ENCODE measurements at places on chromosomes 3 and 15. TPM values are rescaled to one million over a fixed set of nuclear protein-coding genes. Genes with fewer than 3 reads are reported as not detected.
A peak's percentile ranks its signal among the peaks of the same experiment; 100 is the strongest.

Gene IGF1R
- total RNA-seq = 26.7 TPM

Gene STAB1
- not detected for total RNA-seq

Gene CRABP1
- total RNA-seq = not detected

Gene CAV3
- total RNA-seq = 0.36 TPM

Gene CSPG5
- total RNA-seq = under 0.01 TPM

DNA sequence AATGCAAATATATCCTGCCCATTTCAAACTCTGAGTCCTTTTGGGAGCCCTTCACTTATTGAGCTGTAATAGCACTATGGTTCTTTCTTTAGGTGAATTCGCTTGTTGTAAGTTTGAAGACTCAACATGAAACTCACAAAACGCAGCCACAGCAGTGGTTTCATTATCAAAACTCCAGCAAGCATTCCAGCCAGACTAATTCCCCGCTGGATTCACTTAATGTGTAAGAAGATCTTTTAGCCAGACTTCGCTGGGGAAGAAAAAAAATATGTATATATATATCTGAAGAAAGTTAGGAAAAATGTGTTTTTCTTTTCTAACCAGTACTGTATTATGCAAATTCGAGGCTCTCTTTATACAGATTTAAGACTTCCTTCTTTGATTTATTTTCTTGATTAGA lies 241.1 kb downstream of the WNT5A start:
- peak; percentile 38 for DNase-seq

DNA sequence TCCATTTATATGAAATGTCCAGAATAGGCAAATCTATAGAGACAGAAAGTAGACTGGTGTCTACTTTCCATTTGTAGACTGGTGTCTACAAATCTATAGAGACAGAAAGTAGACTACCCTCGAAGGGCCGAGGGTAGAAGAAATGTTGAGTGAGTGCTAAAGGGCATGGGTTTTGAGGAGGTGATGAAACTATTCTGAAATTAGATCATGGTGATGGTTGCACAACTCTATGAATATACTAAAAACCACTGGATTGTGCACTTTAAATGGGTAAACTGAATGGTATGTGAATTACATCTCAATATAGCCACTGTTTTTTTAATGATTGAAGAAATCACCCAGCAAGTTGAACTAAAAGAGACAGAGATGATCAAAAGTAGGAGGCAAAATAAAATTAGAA lies 27.9 kb downstream of the TP53BP1 start:
- peak; percentile 91 for DNase-seq

DNA sequence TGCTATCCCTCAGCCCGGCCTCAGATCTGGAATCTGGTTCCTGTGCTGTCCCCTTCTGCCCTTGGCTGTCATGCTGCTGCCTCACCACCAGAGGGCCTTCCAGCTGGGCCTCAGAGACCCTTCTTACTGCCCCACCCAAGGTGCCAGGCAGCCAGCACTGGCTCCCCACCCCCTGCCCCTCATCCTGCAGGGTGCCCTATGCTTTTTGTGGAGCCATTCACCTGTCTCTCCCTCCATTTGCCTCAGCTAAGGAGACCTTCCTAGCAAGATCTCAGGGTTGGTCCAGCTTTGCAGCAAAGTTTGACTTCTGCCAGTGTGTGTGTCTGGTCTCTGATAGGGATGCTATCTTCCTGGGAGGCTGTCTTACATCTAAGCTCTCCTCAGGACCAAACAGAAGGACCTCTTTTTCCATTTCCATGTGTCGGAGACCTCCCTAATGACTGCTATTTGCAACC lies 1.9 kb upstream of the VWA5B2 start:
- no peak for DNase-seq

DNA sequence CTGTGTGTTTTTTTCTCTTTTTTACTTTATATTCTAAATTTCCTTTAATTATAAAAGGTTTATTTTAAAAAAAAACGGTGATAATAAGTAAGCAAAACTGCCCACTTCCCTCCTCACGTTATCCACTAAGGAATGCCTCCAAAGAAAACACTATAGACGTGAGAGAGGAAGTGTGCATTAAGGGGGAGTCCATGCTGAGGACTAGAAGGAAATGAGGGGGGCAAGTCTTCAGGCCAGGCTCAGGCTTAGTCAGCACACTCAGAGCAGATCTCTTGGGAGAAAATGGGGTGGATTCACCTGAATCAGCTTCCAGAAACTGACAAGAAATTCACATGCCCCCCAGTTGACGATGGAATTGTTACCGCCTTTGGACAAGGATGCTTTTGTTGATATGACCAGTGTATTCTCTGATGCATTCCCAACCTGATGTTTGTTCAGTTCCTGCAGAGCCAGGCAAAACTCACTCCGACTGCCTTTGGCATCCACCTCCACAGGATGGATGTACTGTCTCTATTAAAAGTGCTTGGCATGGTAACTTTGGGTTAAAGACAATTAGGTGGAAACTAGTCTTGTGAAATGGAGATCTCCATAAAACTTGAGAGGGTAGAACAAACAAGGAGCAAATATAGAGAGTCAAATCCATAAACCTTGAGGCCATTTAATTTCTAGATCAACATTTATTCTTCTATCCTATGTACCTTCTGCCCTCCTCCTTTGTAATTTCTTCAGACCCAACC lies 167.8 kb downstream of the MYRIP start:
- DNase-seq = no peak

DNA sequence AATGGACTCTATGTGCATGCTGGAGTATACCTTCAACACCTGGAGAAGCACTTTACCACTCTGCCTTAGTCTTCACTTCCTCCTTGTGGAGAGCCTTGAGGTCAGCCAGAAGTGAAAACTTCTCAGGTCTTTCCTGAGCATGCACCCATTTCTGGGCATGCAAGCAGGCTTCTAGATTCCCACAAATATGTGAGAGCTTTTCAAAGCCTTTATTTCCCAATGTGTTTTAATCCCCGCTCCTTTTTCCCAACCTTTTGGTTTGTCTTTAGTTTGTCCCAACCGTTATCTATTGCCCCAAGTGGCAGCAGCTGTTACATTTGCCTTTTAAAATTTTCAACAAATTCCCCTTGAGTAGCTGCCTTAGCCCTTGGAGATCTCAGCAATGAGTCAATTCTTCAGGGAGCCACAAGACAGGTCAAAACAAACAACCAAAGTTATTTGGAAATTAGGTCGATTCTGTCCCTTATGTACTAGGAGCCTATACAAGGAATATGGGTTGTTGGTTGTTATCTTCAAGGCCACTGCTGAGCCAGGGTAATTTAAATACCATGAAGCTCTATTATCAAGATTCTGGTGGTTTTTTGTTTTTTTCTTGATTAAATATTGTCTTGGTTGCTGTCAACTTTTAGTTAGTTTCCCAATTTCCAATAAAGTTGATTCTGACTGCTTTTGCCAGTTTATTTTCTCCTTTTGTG lies 44.4 kb downstream of the LSM3 start:
- no peak for DNase-seq

DNA sequence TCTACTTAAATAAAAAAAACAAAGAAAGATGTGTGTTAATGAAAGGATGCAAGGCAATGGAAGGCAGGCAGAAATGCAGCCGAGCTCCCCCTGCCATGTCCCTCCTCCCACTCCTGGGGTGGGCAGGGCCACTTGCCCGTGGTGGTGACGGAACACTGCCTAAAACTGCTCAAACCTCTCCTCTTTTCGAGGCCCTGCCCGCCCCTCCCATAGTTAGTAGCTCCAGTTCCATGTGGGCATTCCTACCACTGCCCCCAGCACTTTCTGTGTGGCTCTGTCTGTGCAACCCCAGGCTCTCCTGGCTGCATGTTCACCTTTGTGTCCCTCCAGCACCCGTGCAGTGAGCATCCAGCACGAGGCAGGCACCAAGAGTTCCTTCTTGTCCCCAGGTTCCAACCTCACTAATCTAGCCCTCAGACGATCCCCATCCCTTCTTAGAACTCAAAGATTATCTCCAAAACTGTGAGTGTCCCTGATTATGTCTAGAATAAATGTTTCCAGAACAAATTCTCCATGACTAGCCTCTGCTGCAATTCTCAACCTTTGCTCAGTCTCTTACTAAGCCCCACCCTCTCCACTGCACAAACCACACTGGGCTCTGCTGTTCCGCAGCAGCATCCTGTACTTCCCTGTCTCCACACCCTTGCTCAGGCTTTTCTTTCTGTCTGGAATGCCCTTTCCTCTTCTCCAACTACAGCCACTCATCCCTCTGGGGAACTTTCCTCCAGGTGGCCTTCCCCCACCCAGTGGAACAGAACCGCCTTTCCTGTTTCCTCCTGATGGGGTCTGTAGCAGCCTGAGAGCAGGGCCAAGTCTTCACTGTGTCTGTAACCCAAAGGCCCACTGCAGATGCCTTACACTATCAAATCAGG lies 32.6 kb upstream of the SPTBN5 start:
- DNase-seq = no peak

DNA sequence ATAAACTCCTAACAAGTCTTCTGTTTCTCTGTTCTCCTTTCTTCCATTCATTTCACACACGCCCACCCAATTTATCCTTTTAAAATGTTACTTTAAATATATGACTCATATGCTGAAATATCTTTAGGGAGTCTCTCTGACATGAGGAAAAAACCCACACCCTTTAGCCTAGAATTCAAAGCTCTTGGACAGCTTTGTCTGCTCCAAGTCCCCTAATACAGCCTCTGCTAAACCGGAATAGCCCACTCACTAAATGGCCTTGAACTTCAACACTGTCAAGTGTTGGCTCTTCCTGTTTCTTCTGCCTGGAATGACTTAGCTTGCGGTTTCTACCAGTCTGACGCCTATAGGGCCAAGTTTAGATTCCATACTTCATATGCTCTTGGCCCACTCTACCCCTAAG lies 3.3 kb upstream of the CD96 start:
- DNase-seq = peak; percentile 72

DNA sequence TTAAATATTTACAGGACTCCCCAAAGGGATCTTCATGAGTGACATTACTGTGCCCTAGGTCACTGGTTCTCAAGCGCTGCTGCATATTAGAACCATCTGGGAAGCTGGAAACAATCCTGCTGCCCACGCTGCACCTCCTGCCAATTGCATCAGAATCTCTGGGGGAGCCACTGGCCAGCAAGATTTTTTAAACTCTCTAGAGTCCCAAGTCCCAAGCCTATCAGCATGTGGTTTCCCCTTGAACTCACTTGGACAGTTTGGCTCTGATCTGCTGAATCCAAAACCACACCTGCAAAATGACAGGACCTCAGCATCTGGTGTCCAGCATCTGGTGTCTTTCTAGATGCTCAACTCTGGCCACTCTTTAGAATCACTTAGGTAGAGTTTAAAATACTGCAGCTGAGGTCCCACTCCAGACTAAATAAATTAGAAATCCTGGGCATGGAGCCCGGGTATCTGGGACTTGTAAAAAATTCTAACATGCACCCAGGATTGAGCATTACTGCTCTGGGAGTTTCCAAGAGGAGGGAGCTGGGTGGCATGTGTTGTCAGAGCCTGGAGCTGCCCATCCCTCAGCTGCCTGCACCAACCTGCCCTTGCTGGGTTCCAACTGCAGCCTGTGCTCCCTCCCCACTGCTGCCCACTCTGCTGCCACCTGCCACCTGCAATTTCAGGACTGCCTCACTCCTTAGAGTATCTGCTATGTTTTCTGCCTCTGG lies 311.3 kb downstream of the SLC9A9 start:
- peak; percentile 32 for DNase-seq

DNA sequence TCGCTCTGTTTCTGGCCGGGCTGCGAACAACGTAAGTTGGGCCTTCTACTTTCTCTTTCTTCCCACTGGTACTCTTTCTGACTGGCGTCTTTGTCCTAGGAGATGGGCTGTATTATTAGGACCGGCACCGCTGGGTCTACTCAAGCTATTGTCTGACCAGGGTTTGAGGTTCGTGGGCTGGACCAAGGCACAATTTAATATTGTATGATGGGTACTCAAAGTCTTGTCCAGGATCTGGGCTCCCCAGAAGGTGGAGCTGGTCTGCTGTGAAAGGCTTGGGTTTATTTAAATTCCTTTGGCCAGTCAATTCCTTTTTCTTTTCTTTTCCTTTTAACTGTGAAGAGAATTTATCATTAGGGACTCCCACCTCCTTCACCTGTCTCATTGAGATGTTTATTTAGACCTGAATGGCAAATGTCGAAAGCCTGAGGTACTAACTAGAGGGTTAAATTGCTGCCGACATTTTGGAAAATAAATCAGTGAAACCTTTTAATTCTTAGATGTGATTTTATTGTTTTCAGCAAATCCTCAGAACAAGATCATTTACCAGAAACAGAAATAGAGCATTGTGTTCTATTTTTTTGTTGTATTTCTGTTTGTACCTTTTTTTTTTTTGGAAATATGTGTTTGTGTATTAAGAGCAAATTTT lies 410 bp downstream of the LRRC49 start:
- DNase-seq = peak; percentile 79

DNA sequence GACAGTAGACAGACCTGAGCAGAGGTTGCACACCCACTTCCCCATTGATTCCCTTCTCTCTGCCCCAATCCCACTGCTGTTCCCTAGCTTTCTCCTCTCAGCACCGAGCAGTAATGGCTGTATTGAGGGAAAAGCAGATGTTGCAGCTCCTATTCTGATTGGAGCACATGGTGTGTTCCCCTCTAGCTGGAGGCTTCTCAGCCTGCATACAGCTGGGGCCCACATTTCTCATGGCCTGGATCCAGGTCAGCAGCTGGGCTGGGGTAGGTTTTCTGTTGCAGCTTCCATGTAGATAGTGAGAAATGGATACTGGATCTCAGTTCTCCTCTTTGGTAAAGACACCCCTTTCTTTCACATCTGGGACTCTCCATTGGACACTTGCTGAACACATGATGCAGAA lies 50.1 kb downstream of the RYR3 start:
- no peak for DNase-seq

- DNase-seq = no peak
Measured at GRCh38 chr3:66671291-66671690, 170.5 kb upstream of the LRIG1 start.

GRCh38 chr3:60954048-60954447 lies 297.2 kb downstream of the FHIT start:
- DNase-seq = no peak

DNA sequence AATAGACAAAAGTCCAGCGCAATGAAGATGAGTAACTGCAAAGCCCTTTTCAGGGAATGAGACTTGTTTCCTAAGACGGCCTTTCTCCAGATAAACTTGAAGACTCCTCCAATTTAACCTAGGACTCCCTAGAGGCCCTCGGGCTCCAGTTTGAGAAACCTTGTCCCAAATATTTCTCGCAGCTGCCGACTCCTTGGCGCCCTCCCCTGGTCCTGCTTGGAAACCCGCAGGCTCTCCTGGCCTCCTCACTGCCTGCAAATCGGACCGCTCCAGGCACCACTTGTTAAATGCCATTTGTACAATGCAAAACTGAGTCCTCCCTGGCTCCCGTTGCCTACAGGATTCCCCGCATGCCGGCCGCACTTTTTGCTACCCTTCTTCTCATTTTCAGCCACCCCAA lies 36.8 kb downstream of the MUC4 start:
- DNase-seq = no peak

DNA sequence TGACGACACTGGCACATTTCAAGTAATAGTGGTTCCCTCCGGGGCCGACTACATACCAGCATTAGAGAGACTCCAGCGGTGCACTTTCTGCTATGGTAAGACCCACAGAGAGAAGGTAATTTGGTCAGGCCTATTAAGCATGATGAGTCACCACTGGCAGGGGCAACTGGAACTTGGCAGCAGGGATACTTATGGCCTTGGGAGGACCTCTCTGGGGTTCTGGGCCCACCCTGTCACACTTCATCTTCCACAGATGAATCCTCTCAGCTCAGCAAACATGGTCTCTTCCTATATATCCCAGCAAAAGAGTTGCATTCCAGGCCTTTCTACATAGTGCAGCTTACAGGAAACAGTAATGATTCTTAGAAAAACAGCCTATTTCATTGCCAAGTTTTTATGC lies 88.0 kb downstream of the PIK3R4 start:
- DNase-seq = peak; percentile 36

All from IMR-90 (cell line).